ENCODE measurements at places on chromosomes 5 and 9. TPM values are rescaled to one million over a fixed set of nuclear protein-coding genes. Genes with fewer than 3 reads are reported as not detected.

EIF4E1B gene
- not detected for total RNA-seq

RLN1 gene
- not detected for total RNA-seq

FBXO38 gene
- 51.1 TPM for total RNA-seq

MEIKIN gene
- total RNA-seq: 3.4 TPM

LIFR gene
- 67.6 TPM for total RNA-seq

AHRR gene
- 1.9 TPM for total RNA-seq

KCNV2 gene
- total RNA-seq: not detected

DMRT2 gene
- total RNA-seq: not detected

MAMDC2 gene
- total RNA-seq: 14.6 TPM

FRMD3 gene
- total RNA-seq: 7.4 TPM

ANXA1 gene
- total RNA-seq: 546 TPM

DNA sequence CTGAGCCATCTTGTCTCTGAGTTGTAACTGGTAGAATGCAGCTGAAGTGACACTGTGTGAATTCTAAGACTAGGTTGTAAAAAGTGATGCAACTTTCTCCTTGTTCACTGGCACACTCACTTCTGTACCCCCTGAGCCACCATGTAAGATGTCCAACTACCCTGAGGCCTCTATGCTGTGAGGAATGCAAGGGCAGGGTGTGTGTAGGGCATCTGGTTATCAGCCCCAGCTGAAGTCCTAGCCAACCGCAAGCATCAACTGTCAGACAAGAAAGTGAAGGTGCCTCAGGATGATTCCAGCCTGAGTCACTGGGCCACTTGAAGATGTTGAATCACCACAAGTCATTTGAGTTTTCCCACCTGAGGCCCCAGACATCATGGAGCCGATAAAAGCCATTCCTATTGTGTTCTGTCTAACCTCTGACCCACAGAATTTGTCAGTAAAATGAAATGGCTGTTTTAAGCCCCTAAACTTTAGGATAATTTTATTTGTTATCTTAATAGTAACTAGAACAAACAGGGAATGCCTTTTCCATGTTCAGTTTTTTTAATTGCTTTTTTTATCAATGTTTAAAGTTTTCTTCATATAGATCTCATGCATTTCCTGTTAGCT lies 18.7 kb upstream of the RHOBTB3 start:
- no peak for DNase-seq

DNA sequence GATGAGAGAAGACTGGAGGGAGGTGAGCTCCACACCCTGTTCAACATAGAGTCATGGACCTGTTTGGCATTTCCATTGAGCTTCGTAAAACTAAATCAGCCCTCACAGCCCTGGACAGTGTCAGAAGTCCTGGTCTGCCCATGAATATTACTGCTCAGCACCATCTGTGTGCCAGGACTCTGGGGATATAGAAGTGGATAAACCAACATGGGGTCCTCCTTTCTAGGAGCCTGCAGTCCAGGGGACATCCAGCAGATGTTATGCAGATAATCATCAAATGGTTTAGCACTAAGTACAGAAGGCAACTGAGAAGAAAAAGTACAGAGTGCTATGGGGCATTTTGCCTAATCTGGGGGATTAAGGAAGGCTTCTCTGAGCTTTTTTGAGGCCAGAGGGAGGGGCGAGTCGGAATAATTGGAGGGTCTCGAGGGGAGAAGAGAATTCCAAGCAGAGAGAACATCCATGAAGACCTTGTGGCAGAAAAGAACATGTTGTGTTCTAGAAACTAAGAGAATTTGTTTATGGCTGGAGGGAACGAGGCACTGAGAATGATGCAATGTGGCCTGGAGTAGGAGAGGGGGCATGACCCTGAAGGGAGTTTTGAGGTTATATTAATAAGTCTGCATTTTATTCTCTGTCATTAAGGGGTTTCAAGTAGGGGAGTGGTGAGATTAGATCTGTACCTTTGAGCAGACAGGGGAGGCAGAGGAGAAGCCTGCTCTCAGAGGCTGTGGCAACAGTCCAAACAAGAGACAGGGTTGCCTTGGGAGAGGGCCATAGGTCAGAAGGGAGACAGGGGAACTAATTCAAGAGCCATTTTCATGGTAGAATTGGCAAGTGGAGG lies 63.5 kb upstream of the SLC2A8 start:
- no peak for DNase-seq

GRCh38 chr9:69918322-69918721 lies 97.7 kb downstream of the CFAP95 start:
- DNase-seq: no peak

DNA sequence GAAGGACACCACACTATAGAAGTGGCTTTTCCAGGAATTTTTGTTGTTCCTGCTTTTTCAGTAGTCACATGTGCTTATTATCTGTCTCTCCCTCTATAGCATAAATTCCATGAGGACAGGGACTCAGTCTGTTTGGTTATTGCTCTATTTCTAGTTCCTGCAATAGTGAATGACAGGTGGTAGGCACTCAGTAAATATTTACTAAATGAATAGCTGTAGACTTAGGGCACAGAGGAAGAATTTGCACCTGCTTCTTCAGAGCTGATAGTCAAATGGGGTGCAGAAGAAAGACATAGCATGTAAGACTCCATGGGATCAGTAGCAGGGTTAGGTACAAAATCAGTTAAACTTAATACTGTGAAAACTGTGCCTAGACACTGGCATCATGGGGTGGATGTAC lies 580.2 kb downstream of the CCDC171 start:
- no peak for DNase-seq

GRCh38 chr9:69034071-69034470 lies 1.5 kb upstream of the FXN start:
- no peak for DNase-seq

GRCh38 chr9:123336959-123337358 lies 19.0 kb upstream of the CRB2 start:
- DNase-seq: no peak

DNA sequence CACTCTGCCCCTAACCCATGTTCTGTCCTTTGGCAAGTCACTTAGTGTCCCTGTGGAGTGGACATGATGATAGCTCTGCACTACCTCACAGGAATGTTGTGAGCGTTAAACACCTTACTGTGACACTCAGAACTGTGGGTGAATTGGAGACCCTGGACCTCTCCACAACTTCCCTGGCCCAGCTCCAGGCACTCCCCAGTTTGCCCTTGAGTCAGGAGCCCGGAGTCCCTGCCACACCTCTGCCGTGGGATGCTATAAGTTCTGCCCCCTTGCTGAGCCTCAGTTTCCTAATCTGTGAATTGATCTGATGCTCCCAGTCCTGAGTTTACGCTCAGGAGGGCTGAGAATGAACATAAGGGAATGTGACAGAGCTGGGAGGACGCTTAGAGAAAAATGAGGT lies 34.4 kb downstream of the GSN start:
- no peak for DNase-seq

DNA sequence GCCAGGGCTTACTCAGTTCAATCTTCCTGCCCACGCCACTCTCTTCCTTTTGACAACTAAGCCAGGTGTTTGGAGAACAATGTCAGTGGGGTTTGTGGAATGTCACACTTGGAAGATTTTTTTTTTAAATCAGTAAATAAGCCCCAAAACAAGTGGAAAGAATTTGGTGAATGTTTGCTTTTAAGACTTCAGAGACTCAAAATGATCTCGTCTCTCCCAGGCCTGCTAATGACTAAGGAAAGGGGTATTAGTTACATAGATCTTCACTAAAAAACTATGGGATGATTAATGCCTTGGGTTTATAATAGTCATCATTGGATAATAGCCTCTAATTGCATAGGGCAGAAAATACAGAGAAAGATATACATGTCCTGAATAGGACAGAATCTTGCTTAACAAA lies 166.4 kb downstream of the DMRT2 start:
- DNase-seq: no peak

- no peak for DNase-seq
Measured at GRCh38 chr5:149667084-149667828, 62.9 kb upstream of the PPARGC1B start.

- DNase-seq: no peak
Measured at GRCh38 chr5:81631124-81631523, 119.8 kb downstream of the SSBP2 start.

- DNase-seq: no peak
Measured at GRCh38 chr5:95599252-95599651, 20.6 kb upstream of the GPR150 start.

GRCh38 chr9:136526625-136527066 lies 19.2 kb downstream of the NOTCH1 start:
- DNase-seq: no peak

- no peak for DNase-seq
Measured at GRCh38 chr5:16842896-16843295, 93.2 kb downstream of the MYO10 start.

DNA sequence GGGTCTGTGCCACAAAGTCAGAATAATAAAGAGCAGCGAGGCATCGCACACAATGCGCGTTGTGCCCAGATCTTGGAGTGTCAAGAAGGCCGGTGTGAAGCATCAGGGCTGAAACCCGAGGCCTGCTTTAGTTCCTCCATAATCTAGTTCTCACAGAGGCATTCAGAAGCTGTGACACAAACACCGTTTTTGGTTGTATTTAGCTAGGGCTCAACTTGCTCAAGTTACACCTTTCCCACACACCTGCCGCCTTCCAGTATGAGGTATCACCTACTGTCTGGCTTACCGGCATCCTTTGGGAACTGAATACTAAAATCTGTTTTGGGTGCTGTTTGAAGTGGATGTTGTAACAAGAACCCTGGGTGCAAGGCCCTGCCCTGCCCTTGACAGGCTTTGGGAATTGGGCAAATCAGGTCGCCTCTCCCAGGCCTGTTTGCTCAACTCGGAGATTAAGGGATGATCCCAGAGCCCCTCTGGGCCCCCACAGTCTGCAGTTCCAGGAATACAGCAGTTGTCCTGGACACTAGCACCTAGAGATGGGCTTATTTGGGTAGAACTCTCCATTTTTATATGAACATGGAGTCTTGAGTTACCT lies 27.0 kb downstream of the SLC25A25 start:
- DNase-seq: no peak

- DNase-seq: peak; percentile 90
Measured at GRCh38 chr9:98867429-98868168, 60.1 kb downstream of the GALNT12 start.

DNA sequence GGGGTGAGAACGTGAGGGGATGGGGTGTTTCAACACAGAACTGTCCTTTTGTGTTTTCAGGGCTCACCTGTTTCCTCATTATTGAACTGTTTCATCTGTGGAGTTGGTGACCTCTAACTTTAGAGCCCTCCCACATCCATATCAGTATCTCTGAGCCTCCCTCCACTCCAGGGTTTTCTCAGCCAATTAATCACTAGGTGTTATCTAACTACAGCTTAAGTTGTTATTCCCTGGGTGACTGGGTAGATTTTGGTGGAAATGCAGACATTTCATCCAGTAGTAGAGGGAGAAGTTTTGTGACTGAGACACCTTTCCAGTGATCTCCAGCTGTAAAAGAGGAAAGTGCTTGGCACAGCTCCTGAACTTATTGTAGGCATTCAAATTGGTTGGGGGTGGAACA lies 23.7 kb downstream of the PPP3R2 start:
- no peak for DNase-seq

GRCh38 chr9:113963017-113963620 lies 87.0 kb downstream of the ZNF618 start:
- DNase-seq: no peak

DNA sequence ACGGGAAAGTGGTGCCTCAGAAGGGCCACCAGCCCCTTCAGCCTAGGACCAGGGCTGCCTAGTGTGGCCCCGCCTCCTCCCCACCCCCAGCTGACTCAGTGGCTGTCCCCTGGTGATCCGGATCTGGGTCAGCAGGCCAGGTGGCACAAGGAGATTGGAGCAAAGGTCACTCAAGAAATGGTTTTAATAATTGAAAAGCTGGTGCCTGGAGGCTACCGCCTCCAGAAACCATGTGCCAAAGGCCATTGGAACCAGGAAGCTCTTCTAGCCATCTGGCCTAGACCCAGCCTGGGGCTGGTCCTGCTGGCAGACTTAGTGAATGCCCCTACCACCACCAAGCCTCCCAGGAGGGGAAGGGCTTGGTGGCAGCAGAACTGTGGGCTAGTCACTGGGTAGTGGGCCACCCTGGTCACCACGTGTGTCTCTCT lies 1.5 kb downstream of the ST6GALNAC4 start:
- no peak for DNase-seq

GRCh38 chr5:175382171-175382570 lies 61.8 kb downstream of the DRD1 start:
- DNase-seq: no peak

DNA sequence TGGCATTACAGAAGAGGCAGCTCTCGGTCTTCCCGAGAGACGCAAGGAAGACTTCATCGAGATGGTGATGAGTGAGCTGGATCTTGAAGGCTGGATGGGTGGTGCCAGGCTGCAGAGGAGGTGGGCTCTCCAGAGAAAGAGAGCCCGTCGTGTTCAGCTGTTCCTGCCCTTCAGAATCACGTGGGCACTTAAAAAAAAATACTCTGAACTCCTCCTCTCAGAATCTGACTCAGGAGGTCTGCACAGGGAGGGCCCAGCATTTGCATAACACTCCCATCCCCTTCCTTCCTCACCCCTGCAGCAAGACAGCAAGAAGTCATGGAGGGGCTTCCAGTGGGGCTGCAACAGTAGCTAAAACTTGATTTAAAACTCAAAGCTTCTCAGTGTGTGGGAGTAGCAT lies 203.0 kb downstream of the ATPSCKMT start:
- DNase-seq: no peak

- DNase-seq: peak; percentile 51
Measured at GRCh38 chr9:137301081-137301947, 757 bp downstream of the NRARP start.

Measured in aorta (tissue), 5 donors.